ENCODE measurements at places on chromosomes 1 and 21.

- no peak for DNase-seq
These were observed 4.6 kb upstream of the KCNA2 start for GRCh38 chr1:110610696-110611286.

GRCh38 chr1:10839188-10839770 is 42.8 kb upstream of the CASZ1 start:
- peak; percentile 42 for DNase-seq

GRCh38 chr21:38380481-38381137 is 117.7 kb downstream of the ERG start:
- no peak for DNase-seq

GRCh38 chr21:40852563-40852962 is 5.6 kb upstream of the DSCAM start:
- DNase-seq, result no peak

DNA sequence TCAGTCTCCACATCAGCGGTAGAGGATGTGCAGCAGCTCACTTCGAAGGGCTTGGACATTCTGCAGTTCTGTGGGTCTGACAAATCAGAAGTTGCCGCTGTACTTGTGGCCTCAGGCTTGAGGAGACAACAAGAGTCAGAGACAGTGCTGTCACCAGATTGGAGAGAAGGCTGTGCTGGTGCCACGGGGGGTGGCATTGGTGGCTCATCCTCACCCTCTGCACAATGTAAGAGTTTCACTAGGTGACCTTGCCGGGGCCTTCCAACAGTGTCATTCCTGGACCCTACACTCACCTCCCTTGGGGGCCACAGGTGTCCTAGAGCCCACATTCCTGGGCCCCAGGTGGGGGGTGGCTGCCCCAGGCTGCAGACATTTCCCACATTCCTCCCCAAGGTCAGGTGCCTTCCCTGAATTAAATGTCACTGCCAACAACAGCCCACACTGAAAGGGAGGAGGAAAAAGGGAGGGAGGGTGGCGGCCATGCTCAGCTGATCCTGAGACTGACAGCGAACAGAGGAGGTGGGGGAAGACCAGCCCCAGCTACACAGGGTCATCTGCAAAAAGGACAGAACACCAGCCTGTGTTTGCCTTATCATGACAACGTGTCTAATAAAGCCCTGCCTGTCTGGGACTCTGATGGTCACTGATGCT is 46.4 kb downstream of the TMCC2 start:
- DNase-seq, result no peak

- DNase-seq, result no peak
These were observed 57.0 kb downstream of the PTGER3 start for GRCh38 chr1:70990469-70991253.

- DNase-seq, result no peak
These were observed 836 bp upstream of the GBP4 start for GRCh38 chr1:89199525-89200031.

GRCh38 chr21:26769613-26770188 is 75.5 kb downstream of the ADAMTS1 start:
- DNase-seq, result no peak

DNA sequence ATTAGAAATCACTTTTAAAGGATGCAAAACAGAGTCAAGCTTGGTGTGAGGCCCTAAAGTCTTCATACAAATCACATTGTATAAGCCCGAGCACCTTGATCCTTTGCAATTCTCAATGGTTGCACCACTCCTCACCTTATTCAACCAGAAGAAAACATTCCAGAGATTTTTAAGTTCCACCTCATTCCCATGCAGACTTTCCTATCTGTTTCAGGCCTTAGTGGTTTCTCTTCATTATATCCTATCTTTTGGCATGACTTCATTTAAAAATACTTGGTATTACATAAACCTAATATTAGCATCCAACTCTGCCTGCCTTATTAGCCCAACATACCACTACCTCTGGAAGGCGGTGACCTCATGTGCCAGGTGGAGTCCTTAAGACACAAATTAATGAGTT is 9.3 kb upstream of the GREM2 start:
- DNase-seq, result no peak

DNA sequence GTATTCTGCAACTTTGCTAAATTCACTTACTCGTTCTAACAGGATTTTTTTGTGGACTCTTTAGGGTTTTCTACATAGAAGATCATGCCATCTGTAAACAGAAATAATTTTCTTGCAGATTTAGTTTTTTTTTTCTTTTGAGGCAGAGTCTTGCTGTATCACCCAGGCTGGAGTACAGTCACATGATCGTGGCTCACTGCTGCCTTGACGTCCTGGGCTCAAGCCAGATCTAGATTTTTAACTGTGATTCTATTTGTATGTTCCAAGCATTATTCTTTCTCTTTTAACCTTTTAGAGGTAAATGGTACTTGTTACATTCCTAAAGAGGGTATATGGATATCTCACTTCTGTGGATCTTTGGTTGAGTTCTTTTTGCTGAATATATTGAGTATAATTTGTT is 18.6 kb downstream of the FABP3 start:
- DNase-seq, result no peak

DNA sequence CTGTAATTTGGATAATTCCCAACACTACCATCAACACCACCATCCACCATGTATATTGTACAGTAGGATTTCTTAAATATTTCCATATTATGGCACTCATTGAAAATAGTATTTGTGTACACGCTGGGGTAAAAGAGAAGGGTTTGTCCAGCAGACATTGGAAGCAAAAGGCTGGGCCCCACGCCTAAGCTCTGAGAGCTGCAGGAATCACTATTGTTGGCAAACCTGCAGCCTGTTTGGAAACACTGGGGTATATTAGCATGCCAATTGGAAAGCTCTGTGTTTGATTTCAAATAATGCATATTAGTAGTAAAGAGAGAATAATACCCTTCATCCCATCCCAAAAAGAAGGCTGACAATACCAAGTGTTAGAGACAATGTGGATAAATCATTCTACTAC is 81.5 kb upstream of the DPYD start:
- no peak for DNase-seq

Measured in iPS DF 19.7 (cell line).